Activated CD8-positive, alpha-beta T cell treated with anti-CD3 and anti-CD28 coated beads, Interleukin-2, amount 10 ng/mL, durations not matched to agents 7 days and 5 days (primary cell): ENCODE measurements at places on chromosomes 7 and 10. TPM values are rescaled to one million over a fixed set of nuclear protein-coding genes. Genes with fewer than 3 reads are reported as not detected.

GRCh38 chr7:54709283-54709682 is 49.7 kb downstream of the SEC61G start:
- no peak overlapping the region for H3K4me3 ChIP-seq
- no peaks in the 10 kb centered on the region for H3K27me3 ChIP-seq
- H3K4me1 ChIP-seq, result no peaks in the 10 kb centered on the region
- H3K27ac ChIP-seq, result no peak overlapping the region
- no peaks in the 10 kb centered on the region for H3K36me3 ChIP-seq
- no peak for DNase-seq

- H3K4me1 ChIP-seq, result no peaks in the 10 kb centered on the region
- no peak overlapping the region for H3K27ac ChIP-seq
- H3K36me3 ChIP-seq, result no peaks in the 10 kb centered on the region
- H3K27me3 ChIP-seq, result no peaks in the 10 kb centered on the region
- H3K4me3 ChIP-seq, result no peak overlapping the region
Measured at GRCh38 chr7:13834328-13834761, 155.1 kb downstream of the ETV1 start.

GRCh38 chr10:131792011-131792651 is 108.7 kb upstream of the PPP2R2D start:
- no peak for DNase-seq
- no peaks in the 10 kb centered on the region for H3K4me1 ChIP-seq
- no peaks in the 10 kb centered on the region for H3K36me3 ChIP-seq
- H3K27me3 ChIP-seq, result no peaks in the 10 kb centered on the region
- H3K27ac ChIP-seq, result no peak overlapping the region

GRCh38 chr7:127330070-127330469 is 62.4 kb downstream of the ZNF800 start:
- DNase-seq, result no peak
- H3K27me3 ChIP-seq, result peaks cover 35% of the 10 kb centered on the region
- no peaks in the 10 kb centered on the region for H3K36me3 ChIP-seq
- H3K4me3 ChIP-seq, result no peak overlapping the region

- DNase-seq, result no peak
- H3K27me3 ChIP-seq, result no peaks in the 10 kb centered on the region
- peaks cover 80% of the 10 kb centered on the region for H3K36me3 ChIP-seq
- no peak overlapping the region for H3K27ac ChIP-seq
- peaks cover 15% of the 10 kb centered on the region for H3K4me1 ChIP-seq
Measured at GRCh38 chr10:119831656-119832055, 41.0 kb downstream of the MCMBP start.

DNA sequence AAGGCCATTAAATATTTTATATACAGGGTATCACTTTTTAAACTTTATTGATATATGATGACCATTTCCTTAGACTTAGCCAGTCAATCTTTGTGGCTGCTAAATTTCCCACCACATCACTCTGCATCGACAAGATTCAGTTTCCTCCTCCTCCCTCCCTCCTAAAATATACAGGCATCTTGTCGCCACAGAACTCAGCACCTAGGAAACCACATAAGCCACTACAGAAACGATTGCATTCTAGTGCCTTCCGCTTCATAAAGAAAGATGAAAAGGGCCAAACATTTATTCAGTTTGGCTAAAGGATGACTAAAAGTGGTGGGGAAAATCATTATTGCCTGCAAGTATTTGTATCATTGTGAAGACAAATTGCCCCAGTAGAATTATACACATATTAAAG is 30.7 kb downstream of the ERCC6 start:
- peaks cover 10% of the 10 kb centered on the region for H3K27me3 ChIP-seq
- peaks cover 10% of the 10 kb centered on the region for H3K36me3 ChIP-seq
- H3K27ac ChIP-seq, result peak overlapping the region; percentile 27
- peak; percentile 70 for DNase-seq

DNA sequence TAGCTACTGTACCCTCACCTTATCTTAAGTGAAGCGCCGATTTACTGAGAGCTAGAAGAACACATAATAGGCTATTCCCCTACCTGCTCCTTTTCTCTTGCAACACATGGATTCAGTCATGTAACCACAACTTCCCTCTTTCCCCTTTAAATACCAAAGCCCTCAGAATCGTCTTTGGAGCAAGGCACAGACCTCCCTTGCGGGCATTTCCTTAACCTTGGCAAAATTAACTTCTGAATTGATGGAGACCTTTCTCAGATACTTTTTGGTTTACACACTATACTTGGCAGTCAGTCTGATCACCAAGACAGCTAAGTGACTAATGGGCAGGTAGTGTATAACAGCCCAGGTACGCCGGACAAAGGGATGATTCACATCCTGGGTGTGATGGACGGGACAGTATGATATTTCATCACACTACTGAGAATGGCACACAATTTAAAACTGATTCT is 72.7 kb upstream of the SEC61G start:
- H3K27ac ChIP-seq, result no peak overlapping the region
- no peaks in the 10 kb centered on the region for H3K27me3 ChIP-seq
- no peaks in the 10 kb centered on the region for H3K36me3 ChIP-seq

DNA sequence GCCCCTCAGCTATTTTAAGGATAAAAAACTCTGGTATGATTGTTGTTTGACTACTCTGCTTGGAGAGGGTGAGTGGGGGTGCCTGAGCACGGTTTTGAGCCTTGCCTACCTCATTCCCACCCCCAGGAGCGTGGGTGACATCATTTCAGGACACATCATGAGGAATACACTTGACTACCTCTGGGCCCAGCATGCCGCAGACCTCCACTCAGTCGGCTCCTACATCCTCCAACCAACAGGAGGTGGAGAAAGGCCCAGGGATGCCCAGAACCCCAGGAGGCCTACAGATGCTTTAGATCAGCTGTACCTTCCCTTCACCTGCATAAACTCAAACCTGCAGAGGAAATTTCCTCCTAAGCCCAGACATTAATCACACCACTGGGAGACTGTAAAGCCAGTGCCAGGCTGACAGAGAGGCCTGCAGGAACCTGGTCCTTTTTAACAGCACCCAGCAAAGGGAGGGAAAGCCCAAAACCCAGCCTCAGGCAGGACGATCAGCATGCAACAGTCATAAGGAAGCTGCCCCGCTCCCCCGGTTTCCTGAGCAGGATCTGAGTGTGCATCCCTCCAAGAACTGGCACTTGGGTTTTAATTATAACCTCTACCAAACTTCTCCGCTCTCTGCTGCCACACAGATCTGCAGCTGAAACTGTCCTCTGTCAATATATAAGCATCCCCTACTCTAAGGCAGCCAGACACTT is 61.7 kb upstream of the ZNRF2 start:
- H3K36me3 ChIP-seq, result no peaks in the 10 kb centered on the region
- peaks cover 4% of the 10 kb centered on the region for H3K4me1 ChIP-seq
- DNase-seq, result no peak
- H3K27me3 ChIP-seq, result peaks cover 22% of the 10 kb centered on the region
- H3K27ac ChIP-seq, result no peak overlapping the region
- no peak overlapping the region for H3K4me3 ChIP-seq

GRCh38 chr10:29465384-29465783 is 169.4 kb downstream of the SVIL start:
- no peak overlapping the region for H3K4me3 ChIP-seq
- H3K27ac ChIP-seq, result no peak overlapping the region
- no peaks in the 10 kb centered on the region for H3K27me3 ChIP-seq
- peaks cover 20% of the 10 kb centered on the region for H3K36me3 ChIP-seq
- peaks cover 3% of the 10 kb centered on the region for H3K4me1 ChIP-seq

GRCh38 chr10:78920011-78920410 is 148.8 kb upstream of the ZMIZ1 start:
- no peaks in the 10 kb centered on the region for H3K36me3 ChIP-seq
- H3K4me1 ChIP-seq, result no peaks in the 10 kb centered on the region
- H3K27me3 ChIP-seq, result peaks cover 9% of the 10 kb centered on the region
- no peak for DNase-seq

- peaks cover 27% of the 10 kb centered on the region for H3K27me3 ChIP-seq
- no peaks in the 10 kb centered on the region for H3K4me1 ChIP-seq
- H3K4me3 ChIP-seq, result no peak overlapping the region
- no peak for DNase-seq
Measured at GRCh38 chr10:3395458-3395861, 222.9 kb upstream of the PITRM1 start.

- H3K4me1 ChIP-seq, result peaks cover 8% of the 10 kb centered on the region
- H3K27me3 ChIP-seq, result peaks cover 2% of the 10 kb centered on the region
- H3K4me3 ChIP-seq, result no peak overlapping the region
- no peak for DNase-seq
- H3K27ac ChIP-seq, result no peak overlapping the region
- H3K36me3 ChIP-seq, result no peaks in the 10 kb centered on the region
Measured at GRCh38 chr10:78516236-78516635, 482.6 kb downstream of the RPS24 start.

DNA sequence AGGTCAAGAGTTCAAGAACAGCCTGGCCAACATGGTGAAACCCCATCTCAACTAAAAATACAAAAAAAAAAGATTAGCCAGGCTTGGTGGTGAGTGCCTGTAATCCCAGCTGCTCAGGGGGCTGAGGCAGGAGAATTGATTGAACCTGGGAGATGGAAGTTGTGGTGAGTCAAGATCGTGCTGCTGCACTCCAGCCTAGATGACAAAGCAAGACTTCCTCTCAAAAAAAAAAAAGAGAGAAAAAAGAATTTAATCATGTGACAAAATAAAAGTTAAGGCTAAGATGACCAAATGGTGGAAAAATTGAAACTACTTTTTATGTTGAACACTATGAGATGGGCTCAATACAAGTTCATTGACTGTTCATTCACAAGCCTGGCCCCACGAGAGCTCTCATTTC is 141.1 kb upstream of the WDR11 start:
- no peaks in the 10 kb centered on the region for H3K36me3 ChIP-seq
- no peaks in the 10 kb centered on the region for H3K4me1 ChIP-seq
- no peak overlapping the region for H3K27ac ChIP-seq

DNA sequence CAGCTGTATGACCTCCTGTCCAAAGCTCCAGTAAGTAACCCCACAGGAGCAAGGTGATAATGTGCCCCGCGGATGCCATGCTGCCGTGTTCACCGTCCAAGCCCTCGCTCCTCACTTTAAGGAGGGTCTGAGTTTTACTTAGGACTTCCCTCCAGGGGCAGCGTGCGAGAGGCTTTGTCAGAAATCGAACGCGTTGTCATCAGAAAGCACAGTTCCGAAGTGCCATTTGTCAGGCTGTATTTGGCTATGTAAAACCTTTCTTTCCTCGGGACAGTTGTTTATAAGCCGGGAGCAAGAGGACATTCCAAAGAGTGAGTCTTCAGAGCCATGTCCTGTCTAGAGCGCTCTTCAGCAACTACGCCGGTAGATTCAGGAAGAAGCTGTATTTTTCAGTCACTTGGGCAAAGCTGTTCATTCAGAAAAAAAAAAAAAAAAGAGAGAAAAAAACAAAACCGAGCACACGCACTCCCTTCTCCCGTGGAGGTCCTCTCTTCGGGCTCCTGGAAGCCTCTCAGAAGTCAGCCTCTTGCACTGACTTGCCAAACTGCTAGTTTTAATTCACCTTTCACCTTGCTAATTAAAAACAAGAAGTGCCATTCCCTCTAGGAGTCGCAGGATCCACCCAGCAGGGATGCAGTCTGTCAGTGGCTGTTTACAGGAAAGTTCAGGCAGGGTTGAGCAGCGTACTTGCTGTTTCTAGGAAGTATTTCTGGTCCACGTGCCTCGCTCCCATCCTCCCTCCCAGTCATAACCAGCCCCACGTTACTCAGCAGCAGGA is at the start of gene SEMA3E:
Gene SEMA3E (minus strand): TSS at position 676 of the 778 bp plus-strand sequence.
- H3K27ac ChIP-seq, result no peak within 1 kb of the TSS
- H3K4me3 ChIP-seq, result no peak within 1 kb of the TSS
- no peak for DNase-seq
- H3K27me3 ChIP-seq, result peaks cover 10% of the 10 kb centered on the region

DNA sequence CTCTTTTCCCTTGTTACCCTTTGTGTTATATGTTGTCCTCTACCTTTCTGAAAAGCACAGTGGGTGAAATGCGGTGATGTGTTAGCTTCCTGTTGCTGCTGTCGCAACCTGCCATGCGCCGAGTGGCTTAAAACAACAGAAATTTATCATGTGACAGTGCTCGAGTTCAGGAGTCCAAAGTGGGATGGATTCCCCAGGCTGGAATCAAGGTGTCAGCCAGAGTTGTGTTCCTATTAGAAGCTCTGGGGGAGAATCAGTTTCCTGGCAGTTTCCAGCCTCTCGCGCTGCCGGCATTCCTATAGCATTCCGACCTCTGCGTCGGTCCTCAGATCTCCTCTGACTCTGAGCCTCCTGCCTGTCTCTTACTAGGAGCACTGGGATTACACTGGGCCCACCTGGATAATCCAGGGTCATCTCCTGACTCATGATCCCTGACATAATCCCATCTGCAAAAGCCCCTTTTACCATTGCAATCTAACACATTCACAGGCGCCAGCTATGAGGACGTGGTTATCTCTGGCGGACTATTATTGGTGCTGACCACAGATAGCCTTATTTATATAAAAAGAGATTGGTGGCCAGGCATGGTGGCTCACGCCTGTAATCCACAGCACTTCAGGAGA is 207.5 kb downstream of the CUX1 start:
- no peak for DNase-seq
- H3K4me3 ChIP-seq, result no peak overlapping the region
- peaks cover 15% of the 10 kb centered on the region for H3K4me1 ChIP-seq

DNA sequence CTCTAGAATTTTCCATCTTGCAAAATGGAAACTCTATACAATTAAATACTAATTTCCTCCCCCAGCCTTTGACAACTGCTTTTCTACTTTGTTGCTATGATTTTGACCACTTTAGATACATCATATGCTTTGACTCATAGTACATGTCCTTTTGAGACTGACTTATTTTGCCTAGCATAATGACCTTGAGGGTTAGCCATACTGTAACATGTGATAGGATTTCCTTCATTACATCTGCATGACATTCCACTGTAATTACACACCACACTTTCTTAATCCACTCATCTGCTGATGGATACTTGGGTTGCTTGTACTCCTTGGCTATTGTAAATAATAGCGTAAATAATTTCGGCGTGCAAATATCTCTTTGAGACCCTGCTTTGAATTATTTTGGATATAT is 127.7 kb downstream of the JAZF1 start:
- H3K4me1 ChIP-seq, result no peaks in the 10 kb centered on the region
- H3K27me3 ChIP-seq, result peaks cover 4% of the 10 kb centered on the region
- DNase-seq, result no peak

GRCh38 chr10:62538606-62539005 is 164.4 kb downstream of the ZNF365 start:
- peaks cover 2% of the 10 kb centered on the region for H3K27me3 ChIP-seq
- H3K36me3 ChIP-seq, result no peaks in the 10 kb centered on the region
- no peak overlapping the region for H3K4me3 ChIP-seq
- no peak overlapping the region for H3K27ac ChIP-seq

GRCh38 chr7:80732630-80733029 is 94.2 kb downstream of the CD36 start:
- no peaks in the 10 kb centered on the region for H3K36me3 ChIP-seq
- no peaks in the 10 kb centered on the region for H3K4me1 ChIP-seq
- DNase-seq, result no peak

- DNase-seq, result no peak
- H3K4me1 ChIP-seq, result peaks cover 18% of the 10 kb centered on the region
- no peak overlapping the region for H3K27ac ChIP-seq
- H3K36me3 ChIP-seq, result peaks cover 40% of the 10 kb centered on the region
- no peak overlapping the region for H3K4me3 ChIP-seq
- no peaks in the 10 kb centered on the region for H3K27me3 ChIP-seq
Measured at GRCh38 chr10:114953047-114953446, 15.1 kb downstream of the TRUB1 start.

GRCh38 chr10:12720217-12720981 is 281.1 kb downstream of the CCDC3 start:
- no peak for DNase-seq
- no peak overlapping the region for H3K4me3 ChIP-seq
- no peaks in the 10 kb centered on the region for H3K36me3 ChIP-seq

GRCh38 chr10:71726580-71727104 is 7.1 kb upstream of the C10orf105 start:
- H3K27ac ChIP-seq, result peak overlapping the region; percentile 98
- peak; percentile 75 for DNase-seq
- no peaks in the 10 kb centered on the region for H3K27me3 ChIP-seq
- no peaks in the 10 kb centered on the region for H3K36me3 ChIP-seq
- H3K4me3 ChIP-seq, result peak overlapping the region; percentile 71

The CLRN3 gene
- not detected for total RNA-seq

The SH3PXD2A gene
- 9.4 TPM for total RNA-seq

The LBX1 gene
- not detected for total RNA-seq

The IFIT3 gene
- 42.8 TPM for total RNA-seq

The ASIC3 gene
- total RNA-seq, result 2.8 TPM

The NRG3 gene
- not detected for total RNA-seq

The HOXA1 gene
- 0.89 TPM for total RNA-seq
